ENCODE measurements at places on chromosomes 3 and 15.

GRCh38 chr15:29400701-29401100 lies 131.1 kb upstream of the NSMCE3 start:
- DNase-seq = no peak

- no peak for DNase-seq
Observed at GRCh38 chr3:100060685-100061484, 53.4 kb downstream of the FILIP1L start.

DNA sequence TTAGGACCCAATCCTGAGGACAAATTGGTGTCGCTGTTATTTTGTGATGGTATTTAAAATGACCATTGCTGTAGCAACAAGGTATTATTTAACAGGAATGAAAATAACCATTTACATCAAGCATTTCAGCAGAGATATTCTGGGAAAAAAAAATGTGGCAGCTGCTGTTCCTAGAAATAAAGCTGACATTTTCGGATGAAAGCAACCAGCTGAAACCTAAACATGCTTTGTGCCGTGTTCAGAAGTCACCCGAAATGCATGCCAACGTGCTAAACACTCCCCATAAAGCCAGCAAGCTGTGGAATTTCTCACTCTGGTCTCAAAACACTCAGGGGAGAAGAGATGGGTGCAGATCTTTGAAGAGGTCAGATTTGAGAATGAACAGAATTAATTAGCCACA lies 31.5 kb upstream of the TAFA4 start:
- DNase-seq = no peak

DNA sequence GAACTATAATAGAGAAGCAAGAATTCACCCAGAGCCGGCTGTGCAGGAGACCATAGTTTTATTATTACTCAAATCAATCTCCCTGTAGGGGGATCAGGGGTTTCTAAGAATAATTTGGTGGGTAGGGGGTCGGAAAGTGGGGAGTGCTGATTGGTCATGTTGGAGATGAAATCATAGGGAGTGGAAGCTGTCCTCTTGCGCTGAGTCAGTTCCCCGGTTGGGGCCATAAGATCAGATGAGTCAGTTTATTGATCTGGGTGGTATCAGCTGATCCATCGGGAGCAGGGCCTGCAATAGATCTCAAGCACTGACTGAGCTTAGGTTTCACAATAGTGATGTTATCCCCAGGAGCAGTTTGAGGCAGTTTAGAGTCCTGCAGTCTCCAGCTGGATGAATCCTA lies 97.0 kb upstream of the SNRPN start:
- DNase-seq = no peak

- no peak for DNase-seq
Observed at GRCh38 chr3:124360563-124360962, 368.6 kb upstream of the ROPN1 start.

GRCh38 chr3:114285648-114286230 lies 8.1 kb upstream of the TIGIT start:
- DNase-seq = peak; percentile 43

DNA sequence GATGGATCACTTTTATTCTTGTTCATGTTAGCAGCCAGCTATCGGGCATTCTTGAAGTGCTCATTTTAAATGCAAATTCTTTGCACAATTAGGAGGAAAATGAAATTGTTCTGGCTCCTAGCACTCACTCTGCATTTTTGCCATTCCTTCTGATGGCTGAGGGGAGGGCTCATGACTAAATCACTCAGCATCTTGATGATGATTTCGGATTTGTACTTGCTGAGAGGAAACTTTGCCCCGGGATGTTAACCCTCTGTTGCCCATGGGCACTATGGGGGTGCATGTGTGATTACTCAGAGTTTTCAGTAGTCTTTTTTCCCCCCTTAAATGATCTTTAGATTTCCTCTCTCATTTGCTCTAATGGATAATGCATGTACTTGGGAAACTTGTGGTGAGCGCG lies 299.6 kb upstream of the C2CD4B start:
- no peak for DNase-seq

- peak; percentile 65 for DNase-seq
Observed at GRCh38 chr3:125141596-125142419, 70.7 kb downstream of the SLC12A8 start.

DNA sequence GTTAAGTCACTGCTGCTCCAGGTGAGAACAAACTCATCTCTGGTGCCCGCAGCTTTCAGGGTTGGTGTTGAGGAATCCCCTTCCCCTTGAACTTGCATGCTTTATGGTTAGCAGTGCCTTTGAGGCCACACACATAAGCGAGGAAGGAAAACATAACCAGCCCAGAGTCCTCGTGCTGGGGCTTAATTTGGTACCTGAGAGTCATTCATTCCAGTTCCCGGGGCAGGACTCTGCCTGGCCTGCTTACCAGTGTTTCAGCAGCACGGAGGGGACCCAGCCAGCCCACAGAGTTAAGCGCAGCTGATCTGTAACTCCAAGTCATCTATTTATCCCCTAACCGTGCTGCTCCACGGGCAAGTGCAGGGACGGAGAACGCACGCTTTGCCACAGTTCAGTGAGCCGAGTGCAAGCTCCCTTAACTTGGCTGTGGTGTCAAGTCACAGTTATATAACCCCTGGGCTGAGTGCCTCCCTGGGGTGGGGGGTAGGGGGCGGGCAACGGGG lies 302.3 kb upstream of the ICE2 start:
- DNase-seq = no peak

DNA sequence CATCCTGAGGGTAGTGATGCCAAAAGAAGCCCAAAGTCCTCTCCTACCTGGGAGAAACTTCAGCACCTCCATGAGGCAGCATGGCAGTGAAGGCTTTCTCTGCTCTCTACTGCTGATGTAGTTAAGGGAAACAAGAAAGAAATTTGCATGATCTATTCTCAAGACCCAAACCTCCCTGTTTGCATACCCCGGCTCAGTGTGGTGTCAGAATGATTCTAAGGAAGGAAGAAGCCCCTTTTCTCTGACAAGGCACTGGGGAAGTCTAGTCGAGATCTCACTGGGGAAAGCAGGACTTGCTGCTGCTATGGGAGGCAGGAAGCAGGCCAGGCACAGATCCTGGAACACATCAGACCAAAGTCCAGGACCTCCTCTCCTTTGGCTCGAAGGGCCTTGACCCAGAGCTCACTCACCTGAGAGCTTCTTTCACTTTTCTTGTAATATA lies 89.4 kb upstream of the ICE2 start:
- DNase-seq = no peak

DNA sequence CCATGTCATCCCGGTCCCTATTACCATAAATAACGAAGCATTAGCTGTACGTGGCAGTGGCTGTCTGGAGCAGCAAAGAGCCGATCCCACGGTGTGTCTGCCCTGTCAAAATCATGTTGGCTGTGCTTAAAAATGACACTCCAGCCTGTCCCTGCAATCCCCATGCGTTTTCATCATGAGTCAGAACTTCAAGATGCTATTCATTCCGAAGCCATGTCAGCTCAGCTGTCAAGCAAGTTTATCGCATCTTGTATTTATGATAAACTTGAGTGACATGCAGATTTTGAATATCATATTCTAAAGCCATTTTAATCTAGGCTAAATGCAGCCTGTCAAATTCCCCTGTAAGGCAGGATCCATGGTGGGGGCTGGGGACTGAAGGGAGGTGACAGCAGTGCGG lies 152.4 kb downstream of the TJP1 start:
- DNase-seq = no peak

DNA sequence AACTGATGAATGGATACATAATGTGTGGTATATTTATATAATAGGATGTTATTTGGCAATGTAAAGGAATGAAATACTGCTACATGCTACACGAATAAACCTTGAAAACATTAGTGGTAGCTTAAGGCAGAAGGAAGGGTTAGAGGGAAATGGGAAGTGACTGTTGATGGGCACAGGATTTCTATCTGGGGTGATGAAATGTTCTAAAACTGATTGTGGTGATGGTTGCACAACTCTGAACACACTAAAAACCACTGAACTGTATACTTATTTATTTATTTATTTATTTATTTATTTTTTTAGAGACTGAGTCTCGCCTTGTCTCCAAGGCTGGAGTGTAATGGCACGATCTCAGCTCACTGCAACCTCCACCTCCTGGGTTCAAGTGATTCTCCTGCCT lies 24.8 kb upstream of the SHISA5 start:
- DNase-seq = no peak

- DNase-seq = peak; percentile 25
Observed at GRCh38 chr3:112856537-112856936, 9.9 kb upstream of the CD200R1L start.

DNA sequence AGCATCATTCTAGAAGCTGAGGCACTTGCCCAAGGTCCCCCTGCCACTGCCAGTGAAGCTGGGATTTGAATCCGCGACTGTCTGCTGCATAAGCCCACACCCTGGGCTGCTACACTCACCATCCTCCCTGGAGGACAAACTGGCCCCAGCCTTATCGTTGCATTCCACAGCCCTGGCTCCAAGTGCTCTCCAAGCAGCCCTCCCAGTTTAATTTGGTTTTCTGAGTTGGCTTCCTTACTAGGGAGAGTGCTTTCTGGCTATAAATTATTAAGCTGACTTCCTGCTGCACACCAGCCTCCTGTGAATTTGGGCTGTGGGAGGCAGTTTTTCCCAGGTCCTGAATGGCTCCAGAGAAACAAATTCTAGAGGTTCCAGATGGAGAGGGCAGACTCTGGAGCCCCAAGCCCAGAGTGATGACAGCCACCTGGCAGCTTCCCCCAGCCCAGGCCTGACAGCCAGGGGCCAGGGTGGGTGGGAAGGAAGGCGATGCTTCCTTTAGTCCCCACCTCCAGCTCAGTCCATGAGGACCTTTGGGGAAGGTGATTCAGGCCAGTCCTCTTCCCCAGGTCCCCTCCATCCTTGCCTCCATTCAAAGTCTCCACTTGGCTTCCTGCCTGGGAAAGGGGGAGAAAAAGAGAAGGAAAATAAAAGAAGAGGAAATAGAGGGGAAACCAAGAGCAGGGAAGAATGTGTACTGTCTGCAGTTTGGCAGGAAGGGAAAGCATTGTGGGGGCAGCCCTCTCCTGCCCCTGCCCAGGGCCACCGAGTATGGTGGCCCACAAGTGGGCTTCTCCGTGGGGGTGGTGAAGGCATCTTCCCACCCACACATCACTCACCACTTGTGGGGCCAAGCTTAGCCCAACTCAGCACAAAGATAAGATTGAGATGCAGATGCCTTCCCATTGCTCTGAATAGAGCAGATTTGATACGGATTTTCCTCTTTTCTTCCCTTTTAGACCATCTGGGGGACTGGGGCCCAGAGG lies 69.6 kb downstream of the SEMA5B start:
- DNase-seq = no peak

DNA sequence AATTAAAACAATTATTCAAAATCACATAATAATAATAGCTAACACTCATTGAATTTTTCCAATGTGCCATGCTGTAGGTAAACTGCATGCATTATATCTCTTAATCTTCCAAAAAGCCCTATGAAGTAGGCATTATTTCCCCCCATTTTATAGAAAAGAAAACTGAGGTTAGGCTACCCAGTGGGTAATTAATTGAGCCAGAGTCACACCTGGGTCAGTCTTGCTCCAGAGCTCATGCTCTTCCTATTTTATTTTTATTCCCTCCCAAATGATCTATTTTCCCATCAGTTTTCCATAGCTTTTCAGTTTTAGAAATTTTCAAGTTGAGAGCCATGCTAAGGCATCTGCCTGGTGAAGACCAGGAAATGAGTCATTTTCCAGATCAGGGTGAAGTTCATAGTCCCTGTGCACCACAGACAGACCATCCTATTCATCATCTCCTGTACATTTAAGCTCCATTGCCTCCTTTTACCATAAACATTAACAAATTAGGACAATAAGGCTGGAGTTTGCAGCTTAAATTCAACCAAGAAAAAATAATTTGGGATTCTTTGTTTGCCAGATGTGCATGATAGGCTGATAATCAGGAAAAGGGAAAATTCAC lies 417.3 kb downstream of the OTOL1 start:
- DNase-seq = no peak

DNA sequence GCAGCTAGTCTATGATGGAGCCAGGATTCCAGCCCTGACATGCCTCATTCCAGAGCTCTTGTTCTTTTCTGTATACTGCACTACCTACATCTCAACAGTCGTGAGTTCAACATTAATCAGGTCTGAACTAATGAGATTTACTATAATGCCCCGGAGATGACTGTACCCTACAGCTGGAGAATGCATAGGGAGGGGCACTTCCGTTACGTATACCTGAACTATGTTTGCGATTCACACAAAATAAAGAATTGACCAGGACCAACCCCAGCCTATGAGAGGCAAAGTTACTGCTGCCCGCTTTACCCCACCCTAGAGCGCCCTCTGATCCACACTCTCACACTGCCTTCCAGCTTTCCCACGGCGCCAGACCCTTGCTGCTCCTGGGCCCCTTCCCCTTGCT lies 97.0 kb downstream of the IGF2BP2 start:
- DNase-seq = no peak

DNA sequence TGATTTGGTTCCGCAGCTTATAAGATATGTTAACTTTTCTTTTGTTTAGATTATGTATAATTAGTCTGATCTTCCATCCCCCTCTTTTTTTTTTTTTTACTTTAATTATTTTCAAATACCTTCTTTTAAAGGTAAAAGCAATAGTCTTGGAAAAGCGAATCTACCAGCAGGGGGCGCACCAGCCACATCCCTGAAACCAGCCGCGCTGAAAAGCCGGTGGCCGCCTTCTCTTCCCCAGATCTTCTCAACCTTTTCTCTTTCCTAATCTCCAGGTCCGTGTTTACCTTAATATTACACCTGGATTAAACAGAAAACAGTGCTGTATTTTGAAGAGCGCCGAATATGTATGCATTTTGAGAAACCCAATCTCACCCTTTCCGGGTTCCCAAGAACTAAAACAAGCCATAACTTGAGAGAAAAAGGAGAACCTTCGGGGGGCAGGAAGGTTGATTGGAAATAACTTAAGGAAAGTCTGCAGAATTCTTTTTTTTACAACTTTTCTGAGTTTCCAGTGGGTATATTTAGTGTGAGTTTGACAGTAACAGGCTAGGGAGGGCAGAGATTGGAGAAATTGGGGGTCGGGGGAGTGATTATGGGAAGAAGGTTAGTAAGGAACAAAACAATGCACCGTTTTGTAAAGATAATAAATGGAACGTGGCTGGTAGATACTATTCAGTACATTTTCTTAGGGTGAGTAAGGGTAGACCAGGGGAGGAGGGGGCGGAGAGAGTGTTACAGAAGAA lies 2.0 kb upstream of the SOX2 start:
- DNase-seq = peak; percentile 40

DNA sequence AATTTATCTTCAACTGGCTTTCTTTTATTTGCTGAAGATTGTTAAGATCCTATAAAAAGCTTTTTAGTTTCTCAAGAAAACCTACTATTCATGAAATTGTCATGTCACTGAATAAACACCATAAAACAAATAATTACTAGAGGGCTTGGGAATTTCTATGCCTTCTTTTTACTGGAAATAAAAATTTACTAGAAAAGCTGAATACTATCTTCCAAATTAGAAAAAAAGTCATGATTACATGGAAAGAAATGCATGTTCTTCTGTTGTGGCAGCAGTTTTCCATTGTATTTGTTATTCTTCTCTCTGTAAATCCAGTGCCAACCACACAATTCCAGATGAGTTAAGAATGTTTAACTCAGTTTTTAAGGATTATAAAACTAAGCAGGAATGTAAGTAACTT lies 153.8 kb downstream of the RAP2B start:
- DNase-seq = no peak

Data from CD8-positive, alpha-beta memory T cell (primary cell).